ENCODE measurements at places on chromosomes 3 and 15.

DNA sequence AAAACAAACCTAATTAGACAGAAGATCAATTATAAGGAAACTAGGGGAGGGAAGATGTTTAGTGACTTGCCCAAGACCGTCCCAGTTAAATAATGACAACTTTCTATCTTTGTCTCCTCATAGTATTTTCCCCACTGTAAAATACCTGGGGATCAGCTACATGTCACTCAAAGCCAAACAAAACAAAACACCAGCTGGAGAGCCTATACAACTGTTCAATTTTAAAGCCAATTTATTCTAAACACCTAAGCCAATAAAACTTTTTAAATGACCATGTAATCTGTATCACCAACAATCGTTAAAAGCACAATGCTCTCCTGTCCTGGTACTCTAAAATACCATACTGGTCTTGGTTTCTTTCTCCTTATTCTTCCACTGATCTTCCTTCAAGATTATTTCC is 168.4 kb downstream of the STAG1 start:
- no peak for DNase-seq

DNA sequence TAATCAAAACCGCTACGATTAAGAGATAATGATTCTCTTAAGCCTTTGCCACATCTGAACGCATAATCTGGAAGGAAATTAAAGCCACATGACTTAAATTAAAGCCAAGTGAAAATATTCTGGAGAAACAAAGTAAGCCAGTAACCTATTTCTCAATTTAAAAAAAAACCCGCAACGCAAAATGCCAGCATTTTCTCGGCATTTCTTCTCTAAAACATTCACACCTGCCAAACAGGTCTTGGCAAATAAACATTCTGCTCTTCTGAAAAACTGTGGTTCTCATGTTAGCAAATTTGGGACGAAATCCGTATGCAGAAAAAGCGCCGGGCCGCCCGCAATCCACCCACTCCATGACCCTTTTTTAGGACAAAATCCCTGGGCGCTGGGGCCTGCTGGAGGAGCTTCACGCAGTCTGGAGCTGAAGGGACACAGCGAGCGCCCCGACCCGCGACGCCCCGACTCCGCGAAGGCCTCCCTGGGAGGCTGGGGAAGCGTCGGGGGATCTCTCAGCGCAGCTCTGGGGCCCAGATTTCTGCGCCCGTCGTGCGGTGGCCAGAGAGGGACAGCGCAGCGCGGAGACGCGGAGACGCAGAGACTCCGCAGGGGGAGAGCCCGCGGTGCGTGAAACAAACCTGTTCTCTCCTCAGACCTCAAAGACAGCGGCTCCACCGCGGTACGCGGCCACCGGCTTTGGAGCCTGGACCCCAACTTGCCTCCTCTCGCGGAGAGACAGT is 471 bp downstream of the NKIRAS1 start:
- no peak for DNase-seq

DNA sequence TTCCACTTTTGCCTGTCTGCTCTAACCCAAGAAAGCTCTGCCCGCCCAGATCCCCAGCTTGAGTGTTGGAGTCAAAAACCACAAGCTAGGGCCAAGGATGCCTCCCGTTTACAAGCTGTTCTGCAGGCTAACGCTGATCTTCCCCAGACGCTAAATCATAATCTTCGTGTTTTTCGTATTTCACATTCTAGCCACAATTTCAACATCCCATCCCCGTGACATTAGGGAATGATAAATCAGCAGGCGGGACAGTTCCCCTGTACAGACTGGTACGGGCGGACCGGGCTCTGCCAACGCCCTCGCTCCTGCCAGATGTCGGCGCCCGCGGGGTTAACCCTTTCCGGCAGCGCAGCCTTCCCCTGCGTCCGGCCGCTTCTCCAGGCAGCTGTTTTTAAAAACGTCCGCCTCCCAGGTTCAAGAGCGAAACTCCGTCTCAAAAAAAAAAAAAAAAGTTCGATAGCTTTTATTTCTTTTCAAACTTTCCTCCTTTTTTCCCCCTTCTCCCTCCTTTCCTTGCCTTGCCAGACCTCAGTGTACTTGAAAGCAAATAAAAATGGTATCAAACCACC is 81.0 kb upstream of the BNC1 start:
- no peak for DNase-seq

GRCh38 chr15:68614286-68615035 is 35.7 kb downstream of the CORO2B start:
- no peak for DNase-seq

- no peak for DNase-seq
These were observed 24.5 kb downstream of the KCNMB2 start for GRCh38 chr3:178560759-178561158.

GRCh38 chr3:14429237-14429636 is 26.8 kb downstream of the SLC6A6 start:
- peak; percentile 86 for DNase-seq

GRCh38 chr3:56909349-56909748 is 107.6 kb upstream of the ARHGEF3 start:
- DNase-seq = no peak

- DNase-seq = no peak
These were observed 1274.4 kb upstream of the EPHA6 start for GRCh38 chr3:95539950-95540483.

DNA sequence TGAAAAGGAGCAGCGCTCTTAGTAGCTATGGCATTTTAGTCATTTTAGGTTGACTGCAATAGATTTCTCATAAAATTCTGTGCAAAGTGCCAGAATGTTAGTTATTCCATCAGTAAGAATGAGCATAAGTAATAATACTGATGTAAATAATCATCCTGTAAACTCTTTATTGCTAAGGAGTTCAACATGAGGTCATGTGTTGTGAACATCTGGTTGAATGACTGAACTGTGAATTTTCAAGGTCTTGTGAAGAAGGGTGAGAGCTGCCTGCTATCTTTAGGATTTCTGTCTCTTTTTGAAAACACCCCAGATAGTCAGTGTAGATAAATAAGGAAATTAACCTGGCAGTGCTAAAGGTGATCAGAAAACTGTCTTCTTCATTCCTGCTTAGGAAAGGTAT is 333.4 kb upstream of the TBC1D5 start:
- DNase-seq = no peak

DNA sequence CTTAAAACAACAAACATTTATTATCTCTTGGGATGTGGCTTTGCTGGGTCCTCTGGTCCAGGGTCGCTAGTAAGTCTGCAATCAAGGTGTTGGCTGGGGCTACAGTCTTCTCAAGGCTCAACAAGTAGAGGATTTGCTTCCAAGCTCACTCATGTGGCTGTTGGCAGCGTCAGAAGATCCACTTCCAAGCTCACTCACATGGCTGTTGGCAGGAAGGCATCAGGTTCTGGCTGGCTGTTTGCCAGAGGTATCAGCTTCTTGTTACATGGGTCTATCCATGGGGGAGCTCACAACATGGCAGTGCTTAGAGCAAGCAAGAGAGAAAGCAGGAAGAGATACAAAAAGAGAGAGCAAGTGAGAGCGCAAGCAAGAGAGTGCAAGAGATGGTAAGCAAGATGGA is 15.0 kb upstream of the BNC1 start:
- DNase-seq = no peak

- DNase-seq = no peak
These were observed 96.6 kb downstream of the CGNL1 start for GRCh38 chr15:57472861-57473260.

DNA sequence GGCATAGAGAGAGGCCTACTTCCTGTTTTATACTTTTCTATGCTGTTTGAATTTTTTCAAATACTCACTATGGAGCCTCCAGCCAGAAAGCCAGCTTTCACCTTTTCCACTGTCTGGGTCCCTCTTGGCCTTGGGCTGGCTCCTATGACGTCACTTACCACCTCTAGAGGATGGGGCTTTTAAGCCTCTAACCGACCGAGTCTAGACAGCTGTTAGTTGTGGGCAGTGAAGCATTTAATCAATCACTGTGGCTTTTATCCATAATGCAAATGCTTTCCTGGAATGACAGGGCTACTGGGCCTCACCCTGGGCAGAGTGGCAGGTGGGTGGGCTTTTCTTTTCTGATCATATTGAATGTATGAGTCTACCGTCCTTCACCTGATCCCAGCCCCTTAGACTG is 61.9 kb downstream of the LRRK1 start:
- no peak for DNase-seq

- DNase-seq = no peak
These were observed 3.5 kb downstream of the KCNMB3 start for GRCh38 chr3:179247289-179248015.

DNA sequence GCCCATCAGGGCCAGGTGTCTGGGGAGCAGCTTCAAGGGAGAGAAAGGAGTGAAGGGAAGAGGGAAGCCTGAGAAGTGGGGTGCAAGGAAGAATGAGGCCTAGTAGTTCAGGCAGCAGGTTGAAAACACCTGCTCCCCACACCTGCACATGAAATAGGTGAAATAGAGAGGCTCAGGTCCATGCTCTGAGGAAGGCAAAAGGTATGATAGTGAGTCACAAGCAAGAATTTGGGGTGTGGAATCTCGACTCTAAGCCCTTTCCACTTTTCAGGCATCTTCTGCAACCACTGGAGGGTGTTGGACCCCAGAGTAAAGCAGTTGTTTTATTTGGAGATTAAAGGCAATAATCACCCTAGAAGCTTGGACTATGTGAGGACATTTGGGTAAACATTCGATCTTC is 157.5 kb downstream of the CTNNB1 start:
- no peak for DNase-seq

GRCh38 chr15:48596841-48597240 is 48.7 kb downstream of the FBN1 start:
- DNase-seq = no peak

DNA sequence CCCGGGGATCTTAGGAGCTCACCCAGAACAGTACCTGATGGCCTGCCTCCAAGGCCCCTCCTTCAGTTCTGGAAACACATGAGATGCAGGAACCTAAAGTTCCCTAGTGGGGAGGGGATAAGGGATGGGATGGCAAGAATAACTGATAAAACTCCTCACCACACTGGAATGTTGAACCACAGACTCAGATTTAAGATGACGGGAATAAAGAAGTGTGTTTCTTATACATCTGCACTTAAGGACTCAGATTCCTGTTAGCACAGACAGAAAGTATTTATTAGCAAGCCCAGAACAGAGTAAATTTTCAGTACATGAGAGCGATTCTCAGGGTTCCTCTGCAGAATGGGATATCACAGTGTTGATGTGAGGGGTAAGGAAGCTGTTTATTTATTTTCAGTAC is 245.2 kb downstream of the TLE3 start:
- DNase-seq = no peak

- no peak for DNase-seq
These were observed 1.1 kb downstream of the THSD4 start for GRCh38 chr15:71116366-71116765.

GRCh38 chr3:198026620-198027019 is 66.6 kb downstream of the LMLN start:
- DNase-seq = no peak

DNA sequence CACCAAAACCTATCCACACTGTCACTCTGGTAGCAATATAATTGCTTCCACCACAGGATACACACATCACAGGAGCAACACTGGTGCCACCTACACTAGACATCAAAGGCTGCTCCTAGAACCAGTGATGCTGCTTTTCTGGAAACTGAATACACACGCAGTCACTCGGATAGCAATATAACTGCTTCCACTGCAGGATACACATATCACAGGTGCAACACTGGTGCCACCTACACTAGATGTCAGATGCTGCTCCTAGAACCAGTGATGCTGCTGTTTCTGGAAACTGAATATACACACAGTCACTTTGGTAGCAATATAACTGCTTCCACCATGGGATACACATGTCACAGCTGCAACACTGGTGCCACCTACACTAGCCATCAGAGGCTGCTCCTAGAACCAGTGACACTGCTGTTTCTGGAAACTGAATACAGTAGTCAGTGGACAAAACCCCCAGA is 6.9 kb upstream of the TNFSF10 start:
- no peak for DNase-seq

DNA sequence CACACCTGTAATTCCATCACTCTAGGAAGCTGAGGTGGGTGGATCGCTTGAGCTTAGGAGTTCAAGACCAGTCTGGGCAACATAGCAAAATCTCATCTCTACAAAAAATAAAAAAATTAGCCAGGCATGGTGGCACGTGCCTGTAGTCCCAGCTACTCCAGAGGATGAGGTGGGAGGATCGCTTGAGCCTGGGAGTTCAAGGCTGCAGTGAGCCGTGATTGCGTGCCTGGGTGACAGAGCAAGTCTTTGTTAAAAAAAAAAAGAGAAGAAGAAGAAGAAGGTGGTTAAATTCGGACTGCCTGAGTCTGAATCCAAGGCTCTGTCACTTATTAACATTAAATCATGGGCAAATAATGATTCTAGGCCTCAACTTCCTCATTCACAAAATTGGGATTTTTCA is 51.0 kb downstream of the EOMES start:
- no peak for DNase-seq

DNA sequence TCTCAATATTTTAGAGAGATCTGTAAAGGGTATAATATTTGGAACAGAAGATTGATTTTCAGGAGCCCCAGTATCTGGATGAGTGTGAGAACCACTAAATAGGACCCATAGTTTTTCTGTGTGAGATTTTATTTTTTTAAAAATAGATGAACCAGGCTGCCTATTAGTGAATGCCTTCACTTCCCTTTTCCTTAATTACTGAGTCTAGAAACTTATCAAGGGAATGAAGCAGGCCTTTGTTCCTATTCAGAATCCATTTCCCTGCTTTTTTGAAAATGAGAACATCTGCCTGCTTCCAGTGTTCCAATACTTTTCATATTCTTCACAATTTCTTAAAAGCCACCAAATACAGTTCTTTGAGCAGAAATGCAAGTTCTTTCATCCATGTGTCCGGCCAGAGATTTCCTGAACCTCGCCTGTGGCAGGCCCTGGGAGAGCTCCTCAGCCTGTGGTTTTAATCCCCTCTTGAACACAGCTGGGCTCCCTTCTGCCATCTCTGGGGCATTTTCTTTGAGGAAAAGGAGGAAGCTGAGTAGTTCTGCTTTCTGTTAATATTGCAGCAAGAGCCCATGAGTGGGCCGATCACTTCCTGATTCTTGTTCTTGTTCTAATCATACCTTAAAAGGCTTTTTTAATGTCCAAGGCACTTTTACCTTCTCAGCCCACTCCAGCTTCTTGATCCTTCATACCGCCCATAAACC is 4.7 kb downstream of the EHD4 start:
- peak; percentile 26 for DNase-seq

DNA sequence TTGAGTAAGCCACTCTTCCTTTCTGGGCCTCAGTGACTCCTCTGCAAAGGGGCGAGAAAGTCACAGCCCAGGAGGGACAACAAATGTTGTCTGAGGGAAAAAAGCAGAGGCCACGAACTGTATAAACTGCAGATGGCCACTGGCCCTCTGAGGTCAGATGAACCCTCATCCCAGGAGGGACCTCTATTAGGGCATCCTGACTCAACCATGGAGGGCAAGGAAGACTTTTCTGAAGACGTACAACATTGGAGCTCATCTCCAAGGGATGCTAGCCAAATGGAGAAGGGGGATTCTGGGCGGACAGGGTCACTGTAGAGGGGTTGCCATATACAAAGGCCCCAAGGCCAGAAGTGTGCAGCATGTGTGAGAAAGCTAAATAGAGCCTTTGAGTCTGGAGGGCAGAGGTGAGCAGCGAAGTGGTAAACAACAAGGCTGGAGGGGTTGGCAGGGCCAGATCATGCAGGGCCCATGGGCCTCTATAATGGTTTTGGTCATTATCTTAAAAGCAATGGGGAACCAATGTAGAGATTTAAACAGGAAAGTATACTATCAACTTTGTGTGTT is 16.7 kb downstream of the GRAMD2A start:
- no peak for DNase-seq
